ENCODE measurements at places on chromosomes 16 and 17.

- no peak for DNase-seq
These were observed 62.4 kb upstream of the NLK start for GRCh38 chr17:27980043-27980442.

DNA sequence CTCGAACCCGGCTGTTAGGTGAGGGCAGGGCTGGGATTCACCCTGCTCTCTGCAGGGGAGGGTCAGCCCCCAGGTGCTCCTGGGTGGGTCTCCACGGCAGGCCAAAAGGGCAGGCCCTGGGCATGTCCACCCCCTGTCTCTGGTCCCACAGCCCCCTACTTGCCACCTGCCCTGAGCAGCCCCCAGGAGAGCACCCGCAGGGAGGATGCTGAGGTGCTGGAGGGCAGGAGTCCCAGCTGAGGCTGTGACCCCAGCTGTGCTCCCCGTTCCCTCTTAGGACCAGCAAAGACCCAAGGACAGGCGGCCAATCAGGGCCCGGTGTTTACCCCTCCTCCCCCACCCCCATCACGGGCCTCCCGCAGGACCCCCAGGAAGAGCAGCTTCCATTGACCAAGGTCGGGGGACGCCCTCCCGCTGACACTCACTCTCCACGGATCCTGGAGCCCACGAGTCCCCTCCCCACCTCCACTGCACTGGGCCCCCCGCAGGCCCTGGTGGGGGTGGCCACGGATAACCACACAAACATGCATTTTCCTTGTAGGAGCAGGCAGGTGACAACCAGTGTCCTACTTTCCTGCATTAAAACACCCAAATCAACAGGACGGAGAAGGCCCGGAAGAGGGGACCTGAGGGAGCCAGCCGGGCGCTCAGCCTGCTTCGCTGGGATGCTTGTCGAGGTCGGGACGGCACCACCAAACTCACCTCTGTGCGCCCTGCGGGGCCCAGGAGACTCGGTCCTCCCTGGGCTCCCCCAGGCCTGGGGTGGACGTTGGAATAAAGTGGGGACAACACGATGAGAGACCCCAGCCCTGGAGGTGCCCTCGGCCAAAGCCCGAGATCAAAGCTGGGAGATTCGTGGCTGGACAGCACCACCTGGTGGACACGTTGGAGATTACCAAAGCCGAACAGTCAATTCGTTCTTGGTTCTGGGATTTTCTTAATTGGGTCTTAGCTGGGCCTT is 22.5 kb upstream of the ENPP7 start:
- no peak for DNase-seq

DNA sequence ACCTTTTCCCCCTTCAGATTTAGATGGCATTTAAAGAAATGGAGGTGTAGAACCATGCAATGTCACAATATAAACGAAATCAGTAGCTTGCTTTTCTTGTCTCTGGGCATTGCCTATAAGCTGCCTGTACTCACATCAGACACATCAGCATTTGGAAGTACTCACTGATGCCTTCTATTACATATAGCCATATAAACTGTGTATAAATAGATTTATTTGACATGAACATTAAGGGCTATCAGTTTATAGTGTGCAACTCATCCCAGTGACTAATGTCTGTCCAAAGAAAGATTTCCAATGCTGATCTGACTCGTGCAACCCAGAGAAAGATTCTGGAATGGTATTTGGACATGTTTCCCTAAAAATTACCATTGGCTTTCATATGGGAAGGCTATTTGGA is 417.9 kb upstream of the MAF start:
- no peak for DNase-seq

GRCh38 chr16:52976539-52977167 is 76.0 kb downstream of the CHD9NB start:
- DNase-seq, result peak; percentile 4

DNA sequence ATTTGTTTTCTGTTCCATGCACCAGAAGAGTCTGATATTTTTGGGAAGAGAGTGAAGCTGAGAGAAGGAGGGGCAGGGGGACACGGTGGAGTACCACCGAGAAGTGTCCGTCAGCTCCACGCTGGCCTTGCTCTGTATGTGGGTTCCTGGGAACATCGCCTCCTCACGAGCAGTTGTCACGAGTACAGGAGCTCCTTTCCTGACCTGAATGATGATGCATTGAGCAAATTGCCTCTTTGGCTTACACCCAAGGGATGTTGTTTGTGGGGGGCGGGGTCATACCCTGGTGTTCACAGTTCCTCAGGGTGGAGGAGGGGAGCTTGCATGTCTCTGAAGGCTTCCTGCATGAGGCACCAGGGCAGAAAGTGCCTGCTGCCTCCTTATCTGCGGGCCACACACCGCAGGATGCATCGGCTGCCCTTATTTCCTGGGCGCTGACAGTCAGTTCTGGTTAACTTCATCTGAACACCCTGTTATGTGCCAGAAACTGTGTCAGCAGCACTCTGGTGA is 36.2 kb downstream of the RGS9 start:
- peak; percentile 48 for DNase-seq

DNA sequence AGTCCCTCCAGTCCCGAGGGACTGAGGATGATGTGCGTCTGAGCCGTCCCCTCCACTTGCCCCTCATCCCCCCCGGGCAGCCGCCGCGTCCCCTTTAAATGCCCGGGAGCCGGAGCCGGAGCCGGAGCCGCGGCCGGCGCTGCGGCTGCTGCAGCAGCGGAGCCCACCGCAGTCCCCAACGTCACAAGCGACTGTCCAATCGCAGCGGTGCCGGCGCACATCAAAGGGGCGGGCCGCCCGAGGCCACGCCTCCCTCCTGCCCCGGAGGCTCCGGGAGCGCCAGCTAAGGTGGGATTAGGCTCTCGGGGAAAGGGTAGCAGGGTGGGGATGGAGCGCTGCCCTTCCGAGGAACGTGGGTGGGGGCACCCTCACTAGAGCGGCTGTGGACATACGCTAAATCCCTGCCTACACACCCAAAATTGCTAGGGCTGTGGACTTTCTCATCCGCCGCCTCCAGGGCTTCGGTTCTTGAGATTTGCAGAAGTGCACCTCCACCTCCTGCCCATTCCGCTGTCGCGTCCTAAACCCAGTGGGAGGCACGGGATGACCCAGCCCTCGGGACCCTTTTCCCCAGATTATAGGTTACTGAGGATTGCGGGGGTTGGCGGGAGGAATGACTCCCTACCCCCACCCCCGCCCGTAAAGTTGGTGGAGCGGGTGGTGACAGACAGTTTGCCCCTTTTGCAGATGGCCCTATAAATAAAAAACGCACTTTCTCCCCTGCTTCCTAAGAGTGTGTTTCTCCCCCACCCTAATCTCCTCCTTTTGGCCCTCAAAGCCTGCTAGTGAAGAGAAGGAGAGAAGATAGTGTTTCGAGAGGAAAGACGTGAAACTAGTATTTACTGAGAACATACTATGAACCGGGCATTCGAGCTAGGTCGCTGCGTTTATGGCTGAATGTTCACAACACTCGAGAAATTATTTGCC is at the start of gene PHOSPHO1:
Gene PHOSPHO1, minus strand, starts transcription at position 152 of the 927 bp plus-strand sequence. CDS start 4,096 bp downstream, outside the sequence.
- DNase-seq, result peak; percentile 58

DNA sequence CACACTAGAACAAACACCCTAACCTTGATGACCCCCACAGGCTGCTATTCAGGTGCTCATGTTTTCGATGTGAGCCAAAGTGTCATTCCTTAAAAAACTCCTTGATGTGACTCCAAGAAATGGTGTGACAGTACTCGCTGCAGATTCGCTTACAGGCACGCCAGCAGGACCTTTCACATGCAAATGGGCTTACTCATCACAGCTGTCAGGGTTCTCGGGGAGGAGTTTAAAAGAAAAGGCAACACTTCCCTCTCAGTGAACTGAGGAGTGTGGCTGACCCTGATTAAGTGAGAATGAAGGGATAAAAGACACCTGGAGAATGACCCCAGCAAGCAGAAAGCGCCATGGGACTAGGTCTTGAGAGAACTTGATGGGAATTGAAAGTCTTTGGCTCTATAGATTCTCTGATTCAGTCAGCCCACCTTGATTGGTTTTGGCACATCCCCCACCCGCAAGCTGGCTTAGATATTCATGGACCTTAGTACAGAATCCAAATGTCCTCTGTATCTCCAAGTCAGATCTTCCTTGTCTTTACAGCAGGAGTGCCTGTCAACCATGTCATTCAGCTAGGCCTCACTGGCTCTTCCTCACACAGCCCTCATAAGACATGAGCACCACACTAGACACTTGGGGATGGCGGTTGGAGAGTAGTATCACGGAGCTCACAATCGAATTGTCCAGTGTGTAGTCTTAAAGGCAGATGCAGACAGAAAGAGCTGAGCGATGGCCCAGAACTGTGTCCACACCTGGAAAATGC is 82.6 kb downstream of the HIC1 start:
- no peak for DNase-seq

DNA sequence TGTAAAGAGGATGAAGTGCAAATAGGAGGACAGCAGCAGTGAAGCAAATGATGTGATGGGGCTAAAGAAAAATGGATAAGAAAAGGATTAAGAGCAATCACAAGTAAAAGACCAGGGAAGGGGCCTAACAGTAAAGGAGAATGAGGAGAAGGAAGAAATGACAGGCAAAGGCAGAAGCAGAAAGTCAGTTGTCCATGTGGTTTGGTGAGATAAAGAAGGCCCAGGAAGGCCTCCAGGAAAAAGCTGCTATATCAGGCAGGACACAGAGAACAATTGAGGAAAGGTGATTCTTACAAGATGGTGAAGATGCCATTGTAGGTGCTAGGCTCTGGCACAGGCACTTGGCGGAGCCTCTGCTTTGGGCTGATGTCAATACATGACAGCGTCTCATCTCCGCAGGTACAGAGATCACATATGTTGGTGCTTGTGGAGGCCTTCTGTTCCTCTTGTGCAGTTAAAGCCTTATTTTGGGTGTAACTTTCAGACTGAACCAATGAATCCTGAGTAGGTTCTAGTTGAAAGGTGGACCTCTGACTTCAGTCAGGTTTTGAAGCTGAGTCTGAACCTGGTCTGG is 18.1 kb downstream of the RDM1 start:
- no peak for DNase-seq

GRCh38 chr16:49727611-49728010 is 128.3 kb downstream of the ZNF423 start:
- no peak for DNase-seq

DNA sequence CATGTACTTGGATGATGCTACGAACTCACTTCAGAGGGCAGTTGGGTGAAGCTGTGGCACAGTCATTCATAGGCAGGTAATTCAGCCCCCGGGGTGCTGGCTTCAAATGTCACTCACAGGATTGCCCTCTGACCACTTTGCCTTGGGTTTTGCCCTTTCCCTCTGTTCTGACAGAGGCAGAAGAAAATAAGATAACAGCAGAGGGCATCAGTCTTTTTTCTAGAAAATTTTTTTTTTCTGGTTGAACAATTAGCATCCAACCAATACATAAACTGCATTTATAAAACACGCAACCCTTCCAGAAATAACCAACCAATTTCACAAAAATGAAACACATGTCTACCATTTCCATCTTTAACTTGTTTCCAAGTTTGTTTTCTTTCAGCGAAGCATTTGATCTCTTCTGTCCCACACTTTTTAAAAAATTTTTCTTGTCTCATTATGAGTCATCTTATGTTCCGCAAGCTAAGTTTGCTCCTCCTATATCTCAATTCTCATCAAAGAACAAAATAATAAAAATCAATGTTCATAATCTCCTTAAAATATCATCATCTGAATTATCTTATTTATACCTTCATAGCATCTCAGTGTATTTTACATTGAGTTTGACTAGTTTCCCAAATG is 15.6 kb downstream of the NACA2 start:
- DNase-seq, result no peak

DNA sequence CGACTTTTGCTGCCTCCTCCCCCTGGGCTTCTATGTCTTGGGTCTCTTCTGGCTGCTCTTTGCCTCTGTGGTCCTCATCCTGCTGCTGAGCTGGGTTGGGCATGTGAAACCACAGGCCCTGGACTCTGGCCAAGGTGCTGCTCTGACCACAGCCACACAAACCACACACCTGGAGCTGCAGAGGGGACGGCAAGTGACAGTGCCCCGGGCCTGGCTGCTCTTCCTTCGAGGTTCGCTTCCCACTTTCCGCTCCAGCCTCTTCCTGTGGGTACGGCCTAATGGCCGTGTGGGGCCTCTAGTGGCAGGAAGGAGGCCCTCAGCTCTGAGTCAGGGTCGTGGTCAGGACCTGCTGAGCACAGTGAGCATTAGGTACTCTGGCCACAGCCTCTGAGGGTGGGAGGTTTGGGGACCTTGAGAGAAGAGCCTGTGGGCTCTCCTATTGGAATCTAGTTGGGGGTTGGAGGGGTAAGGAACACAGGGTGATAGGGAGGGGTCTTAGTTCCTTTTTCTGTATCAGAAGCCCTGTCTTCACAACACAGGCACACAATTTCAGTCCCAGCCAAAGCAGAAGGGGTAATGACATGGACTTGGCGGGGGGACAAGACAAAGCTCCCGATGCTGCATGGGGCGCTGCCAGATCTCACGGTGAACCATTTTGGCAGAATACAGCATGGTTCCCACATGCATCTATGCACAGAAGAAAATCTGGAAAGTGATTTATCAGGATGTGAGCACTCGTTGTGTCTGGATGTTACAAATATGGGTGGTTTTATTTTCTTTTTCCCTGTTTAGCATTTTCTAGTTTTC is 2.3 kb downstream of the GP1BA start:
- DNase-seq, result no peak

DNA sequence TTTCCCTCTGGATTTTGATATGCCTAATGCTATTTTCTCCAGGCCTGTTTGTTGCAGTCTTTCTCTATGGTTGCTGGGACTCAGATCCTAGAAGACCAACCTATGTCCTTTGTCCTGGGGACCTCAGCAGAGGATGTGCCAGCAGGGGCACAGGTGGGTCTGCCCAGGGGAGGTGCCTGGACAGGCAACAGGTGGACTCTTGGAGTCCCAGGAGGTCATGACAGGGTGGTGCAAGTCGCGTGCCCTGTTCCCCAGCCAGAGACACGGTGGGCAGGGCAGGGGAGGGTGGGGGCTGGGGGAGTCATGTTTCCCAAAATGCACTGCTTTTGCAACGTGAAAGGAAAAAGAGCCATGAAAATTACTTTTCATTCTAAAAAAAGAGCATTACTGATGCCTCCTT is 26.3 kb upstream of the PLLP start:
- DNase-seq, result no peak

DNA sequence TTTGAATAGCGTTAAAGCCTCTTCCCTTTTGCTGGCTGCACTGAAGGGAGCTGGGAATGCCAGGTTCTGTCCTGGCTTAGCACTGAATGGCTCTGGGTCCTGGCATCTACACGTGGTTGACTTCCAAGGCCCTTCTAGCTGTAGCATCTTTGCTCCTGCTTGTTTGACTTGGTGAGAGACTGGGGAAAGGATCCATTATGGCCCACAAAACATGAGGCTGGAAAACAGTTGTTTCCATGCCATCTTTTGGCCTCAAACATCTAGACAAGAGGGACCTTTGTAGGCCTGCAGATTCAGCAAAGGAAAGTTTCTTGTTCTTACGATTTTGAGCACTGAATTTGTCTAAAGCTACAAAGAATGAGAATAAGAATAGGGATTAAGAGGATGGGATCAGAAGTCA is 32.5 kb downstream of the EPN2 start:
- DNase-seq, result no peak

- DNase-seq, result no peak
These were observed 27.9 kb downstream of the SREBF1 start for GRCh38 chr17:17808706-17809432.

GRCh38 chr17:49435671-49436029 is 21.0 kb upstream of the PHB1 start:
- no peak for DNase-seq

DNA sequence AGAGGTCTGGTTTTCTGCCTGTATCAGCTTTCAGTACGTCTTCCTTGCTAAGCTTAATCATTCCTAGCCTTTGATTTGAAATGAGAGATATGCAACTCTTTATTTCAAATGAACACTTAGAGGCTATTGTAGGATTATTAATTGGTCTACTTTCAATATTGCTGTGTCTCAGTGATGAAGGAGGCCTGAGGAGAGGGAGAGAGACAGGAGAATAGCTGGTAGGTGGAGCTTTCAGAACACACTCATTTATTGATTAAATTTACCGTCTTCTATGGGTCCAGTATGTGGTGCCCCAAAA is 187.0 kb downstream of the BCAS3 start:
- no peak for DNase-seq
